ENCODE measurements at places on chromosomes 1 and 21. TPM values are rescaled to one million over a fixed set of nuclear protein-coding genes. Genes with fewer than 3 reads are reported as not detected.

Gene DIO1
- polyA plus RNA-seq, result 4.9 TPM

Gene U2AF1
- 36.7 TPM for polyA plus RNA-seq

Gene MUTYH
- polyA plus RNA-seq, result 18.5 TPM

Gene GPR157
- 0.81 TPM for polyA plus RNA-seq

Gene UMODL1
- 0.09 TPM for polyA plus RNA-seq

Gene LRRC38
- polyA plus RNA-seq, result 7.7 TPM

Gene PTPN14
- polyA plus RNA-seq, result 36.6 TPM

Gene CFHR2
- 0.11 TPM for polyA plus RNA-seq

Gene SLFNL1
- polyA plus RNA-seq, result 1.1 TPM

Gene HAO2
- 59.6 TPM for polyA plus RNA-seq

Gene KRTAP10-1
- not detected for polyA plus RNA-seq

Gene UTS2
- not detected for polyA plus RNA-seq

Gene AIRE
- 0.55 TPM for polyA plus RNA-seq

Gene GREM2
- polyA plus RNA-seq, result 1.7 TPM

Gene ATAD3C
- polyA plus RNA-seq, result 4.7 TPM

Gene MIXL1
- 0.47 TPM for polyA plus RNA-seq

Gene TMEM125
- polyA plus RNA-seq, result 19.1 TPM

Gene DMBX1
- polyA plus RNA-seq, result not detected

Gene DNAI4
- 16.2 TPM for polyA plus RNA-seq

Gene CNR2
- 0.06 TPM for polyA plus RNA-seq

Gene ANKRD34A
- 0.49 TPM for polyA plus RNA-seq

Gene CD5L
- polyA plus RNA-seq, result not detected

Gene MRPL37
- 54.6 TPM for polyA plus RNA-seq

Gene SLAMF9
- polyA plus RNA-seq, result not detected

Gene FAM72A
- polyA plus RNA-seq, result 5.2 TPM

Gene PTGER3
- 50.8 TPM for polyA plus RNA-seq

Gene ATP8B2
- 45.4 TPM for polyA plus RNA-seq

Gene TGFB2
- polyA plus RNA-seq, result 20.6 TPM

Gene FAM151A
- polyA plus RNA-seq, result 15.3 TPM
